ENCODE measurements at places on chromosomes 1 and 21. TPM values are rescaled to one million over a fixed set of nuclear protein-coding genes. Genes with fewer than 3 reads are reported as not detected.
A peak's percentile ranks its signal among the peaks of the same experiment; 100 is the strongest.

DNA sequence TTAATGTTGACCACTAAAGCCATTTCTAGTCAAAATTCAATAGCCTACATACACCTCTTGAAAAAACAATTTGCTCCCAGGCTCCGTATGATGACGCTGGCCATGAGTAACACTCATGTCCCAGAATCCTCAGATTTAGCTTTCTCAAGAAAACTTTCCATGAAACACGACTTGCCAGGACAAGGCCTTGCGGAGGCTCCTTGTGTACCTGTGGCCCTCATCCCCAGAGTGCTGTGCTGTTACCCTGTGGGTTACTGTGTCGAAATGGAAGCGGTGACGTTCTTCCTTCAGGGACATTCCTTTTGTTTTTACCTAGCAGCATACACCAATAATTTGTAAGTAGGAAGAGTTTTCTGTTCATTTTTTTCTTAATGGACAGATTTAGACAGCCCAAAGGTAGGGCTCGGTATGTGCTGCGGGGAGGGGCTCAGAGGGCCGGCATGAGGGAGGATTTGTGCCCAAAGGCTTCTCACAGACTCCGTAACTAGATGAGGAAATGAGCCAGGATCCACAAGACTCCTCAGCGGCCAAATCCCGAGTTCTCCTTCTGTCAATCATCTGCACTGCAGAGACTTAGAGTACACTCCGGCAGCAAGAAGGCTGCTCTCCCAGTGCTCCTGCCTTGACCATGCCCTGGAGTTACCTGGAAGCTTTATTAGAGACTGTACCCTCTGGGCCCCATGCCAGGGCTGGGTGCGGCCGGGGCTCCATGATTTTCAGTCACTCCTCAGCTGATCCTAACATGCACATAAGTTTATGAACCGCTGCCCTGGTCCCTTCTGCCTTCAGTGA lies 17.8 kb downstream of the GNG12 start:
- DNase-seq: peak; percentile 92

DNA sequence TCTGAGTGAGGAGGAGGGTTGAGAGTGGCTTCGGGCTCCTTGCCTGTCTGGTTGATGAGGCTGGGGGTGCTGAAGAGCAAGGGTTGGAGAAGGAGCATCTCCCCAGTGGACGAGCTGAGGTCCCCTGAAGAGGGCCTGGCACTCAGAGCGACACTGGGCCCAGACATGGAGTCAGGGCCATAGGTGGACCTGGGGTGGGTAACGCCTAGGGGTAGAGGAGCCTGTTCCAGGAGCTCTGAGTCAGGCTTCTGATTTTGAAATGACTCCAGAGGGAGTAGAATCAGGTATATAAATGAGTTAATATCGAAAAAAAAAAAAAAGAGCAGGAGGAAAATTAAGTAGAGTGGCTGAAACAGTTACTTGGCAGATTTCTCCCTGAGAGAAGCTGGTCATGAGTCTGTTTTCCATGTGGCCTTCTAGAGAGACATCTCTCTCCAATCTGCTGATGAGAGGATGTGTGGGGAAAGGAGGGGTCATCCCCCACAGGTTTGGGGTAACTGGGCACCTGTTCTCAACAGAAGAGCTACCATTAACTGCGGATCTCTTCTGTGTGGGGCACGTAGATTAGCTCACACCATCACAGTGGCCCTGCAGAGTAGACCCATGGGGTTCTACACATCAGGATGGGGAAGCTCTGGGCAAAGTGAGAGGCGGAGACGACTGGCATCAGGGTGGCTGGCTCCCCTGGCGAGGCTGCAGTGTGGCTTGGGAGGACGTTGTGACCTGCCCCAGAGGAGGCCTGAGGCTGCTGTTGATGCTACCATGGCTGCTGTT lies 115.5 kb downstream of the DHRS3 start:
- no peak for DNase-seq

DNA sequence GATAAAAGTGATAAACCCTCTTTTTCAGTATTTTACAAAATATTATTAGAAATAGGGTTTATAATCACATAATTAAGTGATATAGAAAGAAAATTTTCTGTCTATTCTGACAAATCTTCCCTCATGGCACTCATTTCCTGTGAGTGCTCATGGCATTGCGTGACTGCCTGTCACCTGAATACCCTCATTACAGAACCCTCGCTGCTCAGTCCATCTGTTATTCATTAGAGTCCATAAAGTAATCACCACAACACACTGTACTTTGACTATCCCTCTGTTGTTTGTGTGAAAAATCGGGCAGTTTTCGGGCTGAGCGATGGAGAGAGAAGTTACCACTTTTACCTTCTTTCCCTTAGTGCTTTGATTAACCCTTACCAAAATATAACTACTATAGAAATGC lies 100.4 kb upstream of the BRINP3 start:
- no peak for DNase-seq

- DNase-seq: no peak
Measured at GRCh38 chr1:86951430-86951829, 37.0 kb downstream of the HS2ST1 start.

- peak; percentile 65 for DNase-seq
Measured at GRCh38 chr1:27366113-27366410, 699 bp downstream of the MAP3K6 start.

- no peak for DNase-seq
Measured at GRCh38 chr1:244344001-244344400, 107.7 kb downstream of the ADSS2 start.

DNA sequence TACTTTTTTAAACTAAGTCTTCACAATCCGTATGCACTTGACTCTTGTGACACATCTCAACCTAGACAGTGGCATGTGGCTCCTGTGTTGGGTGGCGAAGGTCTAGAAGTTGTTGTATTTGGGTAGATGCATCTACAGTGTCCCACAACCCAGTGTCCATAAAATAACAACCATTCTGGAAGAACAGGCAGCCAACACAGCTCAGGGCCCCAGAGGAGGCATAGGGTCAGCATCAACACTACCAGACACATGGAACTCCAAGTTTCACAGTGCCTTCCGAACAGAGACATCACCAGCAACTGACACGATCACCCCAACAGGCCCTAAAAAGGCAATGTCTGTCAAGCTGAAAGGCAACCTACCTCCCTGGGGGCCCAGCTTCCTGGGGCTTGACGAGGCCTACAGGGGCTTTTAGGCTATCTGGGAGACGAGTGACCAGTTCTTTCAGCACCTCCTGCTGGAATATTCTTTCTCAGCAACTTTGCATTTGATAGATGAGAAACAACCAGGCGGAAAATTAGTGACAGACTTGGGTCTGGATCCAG lies 5.6 kb downstream of the SH3BP5L start:
- no peak for DNase-seq

GRCh38 chr1:220696226-220696862 lies 6.2 kb downstream of the C1orf115 start:
- DNase-seq: no peak

DNA sequence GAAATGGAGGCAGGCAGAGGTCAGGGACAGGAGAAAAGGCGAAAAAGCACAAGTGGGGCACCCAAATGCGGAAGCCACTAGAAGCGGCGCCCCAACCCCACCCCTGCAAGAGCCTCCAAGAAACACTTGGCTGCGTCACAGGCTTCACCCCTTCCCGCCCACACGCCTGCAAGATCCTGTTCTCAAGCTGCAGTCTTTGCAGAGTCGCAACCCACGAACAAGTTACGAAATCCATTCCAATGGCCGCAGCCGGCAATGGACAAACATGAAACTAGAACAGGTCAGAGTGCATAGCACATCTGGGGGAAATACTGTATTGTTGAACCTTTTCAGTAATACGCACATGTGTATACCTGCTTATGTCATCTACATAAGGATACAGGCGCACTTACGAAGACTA lies 103.6 kb downstream of the PSMG1 start:
- peak; percentile 22 for DNase-seq

GRCh38 chr1:162386292-162387225 lies 5.0 kb downstream of the C1orf226 start:
- no peak for DNase-seq

Gene PDZK1
- 7.9 TPM for total RNA-seq

Gene IRF6
- total RNA-seq: 30.2 TPM

Gene GRHL3
- 5.5 TPM for total RNA-seq

Gene C4BPA
- 1.1 TPM for total RNA-seq
